NCI-H2171 (cell line): ENCODE measurements at places on chromosomes 3 and 15.
A peak's percentile ranks its signal among the peaks of the same experiment; 100 is the strongest.

DNA sequence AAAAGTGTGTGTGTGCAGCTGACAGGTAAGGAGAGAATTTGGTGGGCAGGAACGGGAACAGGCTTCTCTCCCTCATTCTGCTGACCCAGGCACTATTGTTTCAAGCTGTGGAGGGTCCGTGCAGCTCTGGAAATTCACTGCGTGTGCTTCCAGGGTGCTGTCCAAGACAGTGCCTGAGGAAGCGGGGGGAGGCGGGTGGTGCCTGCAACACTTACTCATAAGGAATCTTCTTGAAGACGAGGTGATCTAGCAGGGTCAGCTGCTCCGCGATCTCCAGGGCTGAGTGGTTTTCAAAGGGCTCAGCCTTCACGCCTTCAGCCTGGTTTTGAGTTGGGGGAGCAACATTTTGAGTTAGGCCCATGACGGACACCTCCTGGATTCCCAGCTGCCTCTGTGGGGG lies 46.6 kb upstream of the CTSH start:
- no peak for DNase-seq

GRCh38 chr3:98602078-98602678 lies 8.8 kb upstream of the CPOX start:
- peak; percentile 33 for DNase-seq

DNA sequence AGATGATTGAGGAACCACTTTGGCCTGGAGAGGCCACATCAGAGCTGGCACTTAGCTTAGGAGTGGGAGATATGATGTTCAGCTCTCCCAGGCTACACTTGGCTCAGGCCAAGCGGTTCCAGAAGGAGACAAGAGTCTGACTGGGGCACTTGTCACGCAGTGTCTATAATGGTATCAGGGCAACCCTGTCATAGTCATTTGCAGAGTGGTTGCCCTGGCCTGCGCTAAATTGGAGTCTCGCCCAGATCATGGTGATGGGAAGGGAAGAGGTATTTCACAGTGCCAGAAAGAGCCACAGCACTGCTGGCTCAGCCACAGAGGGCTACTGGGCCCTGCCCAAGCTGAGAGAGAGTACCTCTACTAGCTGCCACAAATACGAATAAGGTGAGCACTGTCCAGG lies 186.9 kb upstream of the CRBN start:
- DNase-seq: no peak

GRCh38 chr3:141452045-141452444 lies 34.8 kb upstream of the RASA2 start:
- DNase-seq: no peak

DNA sequence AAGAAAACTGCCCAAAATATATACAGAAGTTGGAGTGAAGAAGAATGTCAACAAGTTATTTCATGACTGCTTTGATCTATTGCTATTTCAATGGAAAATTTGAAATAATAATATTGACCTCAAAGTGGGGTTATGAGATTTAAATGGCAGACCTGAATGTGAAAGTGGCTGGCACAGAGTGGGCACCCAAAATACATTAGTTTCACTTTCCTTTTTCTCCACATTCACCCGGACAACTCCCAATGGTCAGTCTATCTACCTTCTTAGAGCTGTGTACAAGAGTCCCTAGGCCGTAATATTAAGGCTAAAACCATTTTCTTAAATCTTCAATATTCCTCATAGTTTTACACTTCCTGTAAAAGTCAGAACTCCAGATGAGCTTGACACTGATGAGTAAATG lies 61.6 kb upstream of the ETV5 start:
- DNase-seq: no peak

DNA sequence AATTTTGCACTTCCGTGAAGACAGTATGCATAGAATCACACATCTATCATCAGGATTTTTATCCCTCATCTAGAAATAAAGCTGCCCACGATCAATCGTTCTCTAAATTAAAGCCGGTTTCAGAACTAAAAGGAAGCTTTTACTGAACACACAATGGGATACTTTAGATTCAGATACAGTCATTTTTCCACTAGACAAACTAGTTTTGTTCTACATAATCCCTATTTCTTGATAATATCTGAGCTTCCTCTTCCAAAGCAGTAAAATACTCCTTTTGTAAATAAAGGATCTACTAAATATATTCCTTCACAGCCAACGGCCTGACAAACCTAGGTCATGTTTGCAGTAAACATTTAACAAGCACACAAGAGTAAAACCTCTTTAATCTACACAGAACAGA lies 2.0 kb upstream of the GANC start:
- DNase-seq: no peak

- no peak for DNase-seq
Observed at GRCh38 chr3:133328373-133328772, 71.5 kb upstream of the BFSP2 start.

DNA sequence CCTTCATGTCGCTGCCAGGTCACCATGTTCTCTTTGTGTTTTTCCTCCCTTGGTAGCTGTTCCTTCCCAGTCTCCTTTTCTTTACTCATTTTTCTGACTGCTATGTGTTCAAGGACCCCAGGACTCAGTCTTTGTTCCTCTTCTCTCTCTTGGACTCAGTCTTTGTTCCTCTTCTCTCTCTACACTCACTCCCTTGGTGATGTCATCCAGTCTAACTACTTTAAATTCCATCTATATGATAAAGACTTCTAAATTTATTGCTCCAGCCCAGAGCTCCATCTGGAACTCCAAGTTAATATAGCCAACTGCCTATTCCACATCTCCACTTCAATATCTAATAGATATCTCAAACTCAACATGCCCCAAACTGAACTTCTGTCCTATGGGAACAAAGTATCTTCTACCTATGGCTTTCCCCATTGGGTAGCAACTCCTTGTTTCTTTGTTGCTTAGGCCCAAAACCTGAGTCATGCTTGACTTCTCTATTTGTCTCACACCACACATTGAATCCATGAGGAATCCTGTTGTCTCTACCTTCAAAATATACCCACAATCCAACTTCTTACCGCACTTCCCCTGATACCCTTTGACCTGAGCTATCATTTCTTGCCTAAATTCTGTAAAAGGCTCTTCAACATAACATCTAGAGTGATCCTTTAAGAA lies 4.9 kb upstream of the DYNC1LI1 start:
- DNase-seq: no peak

DNA sequence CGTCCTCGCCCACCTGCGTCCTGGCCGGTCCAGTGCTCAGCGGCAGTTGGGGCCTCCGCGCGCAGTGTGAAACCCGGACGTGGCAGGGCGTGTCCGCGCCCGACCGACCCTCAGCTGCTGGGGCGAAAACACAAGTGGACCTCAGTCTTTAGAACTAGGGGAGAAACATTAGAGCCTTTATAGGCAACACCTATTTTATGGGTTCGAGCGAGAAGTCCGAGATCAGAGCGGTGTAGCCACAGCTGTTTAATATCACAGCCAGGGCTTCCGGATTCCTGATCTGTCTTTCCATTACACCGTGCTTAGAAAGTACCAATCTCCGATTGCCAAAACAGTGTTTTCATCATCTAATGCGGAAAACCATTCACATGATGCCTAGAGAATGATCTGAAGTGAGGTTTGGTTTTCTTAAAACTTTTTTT lies 506 bp downstream of the RAD51 start:
- no peak for DNase-seq

GRCh38 chr3:148428862-148429605 lies 268.7 kb upstream of the AGTR1 start:
- DNase-seq: no peak

GRCh38 chr3:115520651-115521245 lies 102.6 kb upstream of the GAP43 start:
- no peak for DNase-seq
